ENCODE measurements at places on chromosomes 7 and 10.
A peak's percentile ranks its signal among the peaks of the same experiment; 100 is the strongest.

DNA sequence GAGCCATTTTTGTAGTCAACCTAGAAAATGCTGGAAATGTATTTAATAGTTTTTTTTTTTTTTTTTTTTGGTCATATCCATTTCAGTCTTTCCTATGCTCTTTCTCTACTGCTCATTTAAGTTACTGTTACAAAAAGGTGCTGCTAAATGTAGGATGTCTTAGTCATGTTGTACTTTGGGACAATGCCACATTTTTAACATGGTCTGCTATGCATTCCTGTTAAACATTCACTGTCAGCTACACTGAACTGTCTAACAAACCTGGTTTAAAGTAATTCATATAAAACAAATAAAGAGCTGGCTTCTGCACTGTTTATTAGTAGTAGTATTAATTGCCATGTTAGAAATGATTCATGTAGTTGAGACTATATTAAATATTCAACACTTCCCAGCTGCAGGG lies 108.6 kb downstream of the NSUN6 start:
- DNase-seq = no peak

GRCh38 chr7:127648986-127649385 lies 3.0 kb upstream of the SND1 start:
- DNase-seq = no peak

DNA sequence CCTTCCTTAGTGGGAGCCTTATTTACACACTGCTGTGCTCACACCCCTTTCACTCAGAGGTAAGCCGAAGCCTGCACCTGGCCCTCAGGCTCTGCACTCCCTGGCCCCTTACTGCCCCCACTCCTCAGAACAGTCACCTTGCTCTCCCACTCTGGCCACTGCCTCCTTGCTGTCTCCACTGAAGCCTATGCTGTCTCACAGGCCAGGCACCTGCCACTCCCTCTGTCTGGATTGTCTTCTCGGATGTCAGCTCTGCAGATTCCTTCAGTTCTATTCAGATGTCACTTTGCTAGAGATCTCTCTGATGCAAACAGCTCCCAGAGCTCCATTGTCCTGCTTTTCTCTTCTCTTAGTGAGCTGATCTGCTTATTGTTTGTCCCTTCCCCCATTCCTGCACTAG lies 390.7 kb downstream of the DPP6 start:
- DNase-seq = no peak

DNA sequence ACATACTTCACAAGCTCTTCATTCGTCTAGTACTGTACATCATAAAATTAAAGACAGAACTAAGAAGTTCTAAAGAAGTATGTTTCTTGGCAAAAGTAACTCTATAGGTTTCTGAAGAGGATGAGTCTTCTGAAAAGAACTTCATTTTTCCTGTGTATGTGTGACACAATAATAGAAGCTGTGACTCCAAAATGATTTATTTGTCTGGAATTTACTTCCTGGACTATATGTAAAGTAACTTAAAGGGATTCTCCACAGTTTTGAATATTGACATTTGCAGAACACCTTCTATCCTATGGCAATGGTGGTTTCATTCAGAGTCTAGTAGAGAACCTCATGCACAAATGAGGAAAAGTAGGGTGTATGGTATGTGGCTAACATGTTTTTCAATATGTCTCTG lies 19.8 kb upstream of the CLDN12 start:
- no peak for DNase-seq

DNA sequence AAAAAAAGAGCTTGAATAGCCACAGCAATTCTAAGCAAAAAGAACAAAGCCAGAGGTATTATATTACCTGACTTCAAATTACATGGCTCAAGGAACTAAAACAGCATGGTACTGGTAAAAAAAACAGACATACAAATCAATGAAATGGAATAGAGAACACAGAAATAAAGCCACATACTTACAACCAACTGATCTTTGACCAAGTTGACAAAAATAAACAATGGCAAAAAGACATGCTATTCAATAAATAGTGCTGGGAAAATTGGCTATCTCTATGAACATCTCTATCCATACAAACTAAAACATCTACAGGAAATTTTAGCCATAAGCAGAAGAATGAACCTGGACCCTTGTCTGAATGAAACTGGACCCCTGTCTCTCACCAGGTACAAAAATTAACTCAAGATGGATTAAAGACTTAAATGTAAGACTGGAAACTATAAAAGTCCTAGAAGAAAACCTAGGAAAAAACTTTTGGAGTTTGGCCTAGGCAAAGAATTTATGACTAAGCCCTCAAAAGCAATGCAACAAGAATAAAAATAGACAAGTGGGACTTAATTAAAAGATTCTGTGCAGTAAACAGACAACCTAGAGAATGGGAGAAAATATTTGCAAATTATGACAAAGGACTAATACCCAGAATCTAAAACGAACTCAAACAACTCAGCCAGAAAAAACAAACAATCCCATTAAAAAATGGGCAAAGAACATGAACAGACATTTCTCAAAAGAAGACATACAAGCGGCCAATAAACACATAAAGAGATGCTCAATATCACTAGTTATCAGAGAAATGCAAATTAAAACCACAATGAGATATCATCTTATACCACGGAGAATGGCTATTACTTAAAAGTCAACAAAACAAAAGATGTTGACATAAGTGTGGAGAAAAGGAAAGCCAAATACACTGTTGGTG lies 72.8 kb upstream of the DDC start:
- DNase-seq = no peak

DNA sequence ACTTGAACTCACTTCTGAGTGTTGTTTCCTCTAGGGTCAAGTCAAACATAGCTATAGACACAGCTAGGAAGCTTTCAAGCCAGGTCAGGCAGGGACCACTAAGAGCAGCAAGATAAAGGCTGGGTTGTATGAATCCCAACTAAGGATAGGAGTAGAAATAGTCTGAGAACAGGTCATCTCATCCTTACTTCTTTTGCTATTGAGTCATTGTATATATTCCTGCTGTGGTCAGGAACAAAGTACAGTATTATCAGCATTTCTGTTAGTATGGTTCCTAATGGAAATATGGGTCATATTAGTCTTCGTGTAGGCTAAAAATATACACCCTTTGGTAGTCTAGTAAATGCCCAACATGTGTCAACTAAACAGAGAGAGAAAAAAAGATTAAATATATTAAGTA lies 145.3 kb downstream of the BTAF1 start:
- no peak for DNase-seq

GRCh38 chr7:77415823-77416620 lies at the start of gene GSAP:
Gene GSAP (minus strand): TSS chr7:77416349. CDS start chr7:77416321, 28 bp downstream.
- peak; percentile 28 for DNase-seq

DNA sequence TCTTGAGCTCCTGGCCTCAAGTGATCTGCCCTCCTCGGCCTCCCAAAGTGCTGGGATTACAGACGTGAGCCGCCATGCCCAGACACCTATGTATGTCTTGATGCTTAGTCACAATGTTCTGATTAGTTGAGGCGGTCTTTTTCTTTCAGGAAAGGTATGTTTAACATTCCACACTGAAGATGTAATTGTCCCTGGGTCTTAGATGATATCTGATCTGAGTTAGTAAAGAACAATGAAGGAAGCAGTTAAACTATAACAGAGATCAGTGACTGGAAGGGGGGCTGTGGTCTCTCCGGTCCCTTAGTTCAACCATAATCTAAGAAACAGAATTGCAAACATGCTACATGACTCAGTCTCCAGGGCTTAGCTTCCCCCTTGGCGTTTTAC lies 31.5 kb upstream of the SH2D4B start:
- DNase-seq = no peak

- DNase-seq = no peak
Observed at GRCh38 chr7:103093429-103093828, 18.5 kb downstream of the ARMC10 start.

DNA sequence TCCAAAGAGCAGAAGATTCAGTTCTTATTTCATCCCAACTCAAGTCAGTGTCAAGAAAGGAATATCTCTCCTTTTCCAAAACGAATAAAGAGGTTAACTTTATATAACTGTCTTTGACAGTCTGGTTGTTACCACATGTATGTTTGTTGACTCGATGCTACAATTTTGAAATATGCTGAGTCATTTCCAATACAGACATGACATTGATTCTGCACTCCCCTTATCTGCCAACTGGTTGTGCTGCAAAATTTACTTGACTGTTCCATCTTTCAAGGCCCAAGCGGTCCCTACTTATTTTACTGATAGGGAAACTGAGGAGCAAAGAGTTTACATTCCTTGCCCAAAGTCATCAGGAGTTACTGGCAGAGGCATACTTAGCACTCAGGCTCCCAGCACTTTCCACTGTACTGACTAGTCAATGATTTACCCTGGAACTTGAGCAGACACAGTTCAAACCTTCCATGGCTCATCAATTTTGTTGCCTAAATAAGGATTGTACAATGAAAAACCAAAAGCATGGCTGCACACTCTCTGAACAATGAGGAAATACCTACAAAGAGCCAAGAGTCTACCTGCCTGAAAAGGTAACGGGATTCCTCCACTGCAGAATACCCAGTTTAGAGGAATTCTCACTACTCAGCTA lies 52.8 kb downstream of the ABLIM1 start:
- DNase-seq = no peak

GRCh38 chr7:85135977-85136376 lies 50.9 kb downstream of the SEMA3D start:
- DNase-seq = no peak

GRCh38 chr10:5581670-5582566 lies 57.2 kb downstream of the CALML3 start:
- DNase-seq = no peak

DNA sequence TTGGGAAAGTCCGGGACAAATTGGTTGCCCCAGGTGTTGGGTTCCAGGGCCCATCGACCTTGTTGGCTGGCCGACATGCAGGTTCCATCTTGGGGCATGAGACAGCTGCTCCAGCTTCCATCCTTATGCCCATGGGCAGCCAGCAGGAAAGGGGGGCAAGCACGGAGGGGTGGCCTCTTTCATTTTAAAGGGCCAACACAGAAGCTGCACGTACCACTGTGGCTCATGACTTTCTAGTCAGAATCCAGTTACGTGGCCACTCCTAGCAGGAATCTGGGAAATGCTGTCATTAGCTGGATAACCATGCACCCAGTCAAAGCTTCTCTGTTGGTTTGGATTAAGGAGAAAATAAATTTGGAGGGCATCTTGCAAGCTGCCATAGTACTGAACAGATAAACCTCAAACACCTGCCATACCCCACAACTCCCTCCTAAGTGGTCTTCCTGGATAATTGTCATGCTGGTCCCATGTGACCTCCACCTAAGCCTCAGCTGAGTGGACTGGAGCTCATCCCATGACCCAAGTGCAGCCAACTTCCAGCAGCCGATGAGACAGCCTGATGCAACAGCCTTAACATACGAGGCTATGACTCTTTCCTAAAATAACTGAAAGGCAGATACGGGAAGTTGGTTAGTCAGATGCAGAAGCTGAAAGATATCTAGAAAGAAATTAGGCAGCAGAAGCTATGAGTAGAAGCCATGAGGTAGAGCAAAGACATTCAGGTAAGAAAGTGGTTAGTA lies 21.4 kb upstream of the GSDME start:
- no peak for DNase-seq

DNA sequence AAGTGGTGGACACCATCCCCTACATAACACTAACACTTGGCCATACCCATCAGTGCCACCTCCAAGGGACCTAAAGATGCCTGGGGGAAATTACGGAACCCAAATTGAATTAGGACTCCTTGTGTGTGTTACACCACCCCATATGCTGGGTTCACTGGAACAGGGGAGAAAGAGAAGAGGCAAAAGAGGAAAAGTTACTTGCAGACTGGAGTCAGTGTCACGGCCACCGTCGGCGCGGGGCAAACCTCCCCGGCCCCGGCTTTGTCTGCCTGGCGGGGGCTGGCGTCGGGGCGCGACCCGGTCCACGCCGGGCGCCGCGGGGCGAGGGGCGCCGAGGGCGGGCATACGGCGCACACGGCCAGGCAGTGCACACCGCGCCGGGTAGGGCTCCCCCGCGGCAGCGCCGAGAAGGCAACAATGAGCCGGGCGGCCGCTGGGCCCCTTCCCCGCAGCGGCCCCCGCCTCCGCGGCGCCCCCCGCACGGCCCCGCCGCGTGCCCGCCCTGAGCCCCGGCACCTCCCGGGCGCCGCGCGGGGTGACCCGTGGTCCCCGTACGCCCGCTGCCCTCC lies 171.1 kb downstream of the FAM107B start:
- no peak for DNase-seq

GRCh38 chr10:35912615-35913569 lies 270.8 kb upstream of the FZD8 start:
- DNase-seq = no peak

DNA sequence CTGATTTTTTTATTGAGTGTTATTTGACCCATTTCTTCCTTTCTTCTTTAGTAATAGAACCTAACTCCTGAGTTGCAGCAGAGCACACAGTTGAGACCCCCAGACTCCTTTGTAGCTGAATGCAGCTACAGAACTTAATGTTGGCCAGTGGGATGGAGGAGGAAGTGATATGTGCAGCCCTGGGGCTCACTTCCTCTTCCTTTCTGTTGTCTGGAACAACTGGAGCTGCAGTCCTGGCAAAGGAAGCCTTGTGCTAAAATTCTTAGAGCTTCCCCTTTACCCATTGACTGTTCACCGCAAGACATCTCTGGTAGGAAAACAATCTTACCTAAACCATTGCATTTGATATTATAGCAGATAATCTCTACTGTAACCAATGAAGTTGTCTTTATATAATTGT lies 86.6 kb downstream of the ITGB8 start:
- peak; percentile 7 for DNase-seq

DNA sequence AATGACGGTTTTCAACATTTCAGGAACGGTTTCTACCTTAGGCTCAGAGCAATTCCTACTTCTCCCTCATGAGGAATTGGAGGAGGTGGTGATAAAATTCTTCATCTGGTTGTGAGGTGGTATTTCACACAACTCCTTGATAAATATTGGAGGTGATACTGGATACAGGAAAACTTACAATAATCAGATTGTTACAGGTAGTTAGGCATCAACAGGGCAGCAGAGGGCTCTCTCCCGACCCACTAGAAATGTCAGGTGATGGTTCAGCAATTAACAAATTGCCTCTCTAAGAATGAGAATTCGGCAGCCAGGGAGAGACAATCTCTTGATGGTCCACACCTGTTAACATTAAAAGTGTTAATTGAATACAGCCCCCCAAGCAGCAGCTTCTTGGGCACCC lies 22.6 kb downstream of the ZNF786 start:
- no peak for DNase-seq

DNA sequence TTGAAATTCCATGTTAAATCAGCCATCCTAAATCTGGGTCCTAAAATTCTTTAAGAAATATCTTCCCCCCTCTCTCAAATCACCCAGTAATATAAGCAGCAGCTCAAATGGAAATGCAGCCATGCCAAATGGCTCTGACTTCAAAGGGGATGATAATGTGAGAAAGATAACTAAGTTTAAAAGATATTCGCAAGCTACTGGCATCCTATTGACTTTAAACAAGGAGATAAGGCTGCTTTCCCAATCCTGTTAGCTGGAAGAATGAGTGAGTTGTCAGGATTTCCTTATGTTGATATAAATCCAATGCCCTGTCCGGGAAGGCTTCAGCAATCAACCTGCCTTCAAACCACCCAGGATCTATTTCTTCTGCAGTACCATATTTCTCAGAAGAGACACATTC lies 172.0 kb downstream of the FANK1 start:
- no peak for DNase-seq

GRCh38 chr7:141133646-141134045 lies 59.8 kb downstream of the TMEM178B start:
- no peak for DNase-seq
